NCI-H1105 (cell line): ENCODE measurements at places on chromosomes 13 and 19.

- no peak for DNase-seq
Observed at GRCh38 chr19:42198676-42199439, 18.6 kb downstream of the DEDD2 start.

DNA sequence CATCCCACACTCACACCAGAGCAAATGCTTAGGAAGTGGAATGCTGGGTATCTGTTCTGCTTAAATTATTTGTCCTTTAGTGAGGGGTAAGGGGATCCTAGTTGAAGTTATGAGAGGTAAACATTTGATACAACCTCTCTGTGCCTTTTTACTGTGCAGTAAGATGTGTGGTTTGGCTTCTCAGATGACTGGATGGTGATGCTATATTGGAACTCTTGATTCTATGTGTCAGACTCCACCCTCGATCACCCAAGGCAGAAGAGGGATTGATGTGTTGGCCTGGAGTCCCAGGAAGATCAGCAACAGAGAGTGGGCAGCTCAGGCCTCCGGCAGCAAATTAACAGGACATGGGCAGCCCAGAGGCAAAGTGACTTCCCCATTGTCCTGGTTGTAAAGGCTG is 66.7 kb downstream of the SIPA1L3 start:
- no peak for DNase-seq

DNA sequence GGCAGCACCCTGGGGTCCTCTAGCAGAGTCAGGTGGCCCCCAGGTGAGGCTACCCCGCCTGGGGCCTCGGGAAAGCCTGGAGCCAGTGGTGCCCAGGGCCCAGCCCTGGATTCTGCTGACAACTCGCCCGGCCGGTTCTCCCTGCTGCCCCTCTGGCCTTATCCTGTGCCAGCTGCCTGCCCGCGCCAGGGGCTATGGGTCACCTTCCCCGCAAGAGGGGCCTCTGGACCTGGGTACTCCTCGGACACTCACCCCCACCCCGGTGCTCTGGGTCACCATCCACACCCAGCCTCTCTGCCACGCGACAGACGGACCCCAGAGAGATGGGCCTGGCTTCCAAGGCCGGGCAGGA is 24.0 kb downstream of the ZBTB7A start:
- no peak for DNase-seq

- DNase-seq = no peak
Observed at GRCh38 chr13:49633710-49634109, 5.4 kb downstream of the ARL11 start.

DNA sequence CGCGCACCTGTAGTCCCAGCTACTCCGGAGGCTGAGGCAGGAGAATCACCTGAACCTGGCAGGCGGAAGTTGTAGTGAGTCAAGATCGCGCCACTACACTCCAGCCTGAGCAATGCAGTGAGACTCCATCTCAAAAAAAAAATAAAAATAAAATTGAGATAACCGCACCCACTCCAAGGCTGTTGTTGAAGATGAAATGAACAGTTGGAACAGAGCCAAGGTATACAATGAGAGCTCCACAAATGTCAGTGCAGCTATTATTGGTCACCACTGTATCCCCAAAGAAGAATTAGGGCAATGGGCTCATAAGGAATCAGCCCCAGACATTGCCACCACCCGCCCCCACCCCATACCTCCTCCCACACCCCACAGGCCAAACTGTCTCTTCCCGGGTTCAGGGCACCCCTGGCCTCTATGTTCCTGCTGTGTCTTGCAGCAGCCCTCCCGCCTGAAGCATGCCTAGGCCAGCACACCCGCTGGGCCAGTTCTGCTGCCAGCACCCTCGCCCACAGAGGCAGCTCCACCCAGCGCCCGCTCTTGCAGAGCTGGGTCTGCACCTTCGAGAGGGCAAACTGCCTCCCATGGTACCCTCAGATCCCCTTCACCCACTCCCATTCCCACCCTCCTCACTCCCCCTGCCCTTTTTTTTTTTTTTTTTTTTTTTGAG is 3.5 kb upstream of the S1PR5 start:
- no peak for DNase-seq

- DNase-seq = no peak
Observed at GRCh38 chr19:29579308-29579910, 26.7 kb upstream of the POP4 start.

- DNase-seq = no peak
Observed at GRCh38 chr19:9139609-9140158, 513 bp upstream of the ZNF317 start.

DNA sequence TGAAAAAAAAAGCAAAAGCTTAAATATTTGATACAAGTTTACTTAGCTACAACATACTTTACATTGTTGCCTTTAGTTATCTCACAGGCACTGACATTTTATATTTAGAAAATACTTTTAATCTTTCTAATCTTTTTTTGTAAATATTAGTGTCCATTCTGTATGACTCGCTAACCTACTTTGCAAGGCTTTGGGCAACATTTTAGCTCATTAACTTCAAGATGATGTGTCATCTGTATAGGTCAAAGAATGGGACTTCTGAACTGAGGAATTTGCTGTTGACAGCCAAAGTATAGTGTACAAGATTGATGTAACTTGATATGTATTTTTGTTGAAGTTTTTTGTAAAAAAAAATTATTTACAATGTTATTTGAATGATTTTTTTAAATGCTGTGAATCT is 2.7 kb upstream of the C1QTNF9 start:
- no peak for DNase-seq

- no peak for DNase-seq
Observed at GRCh38 chr19:33040994-33041827, 23.5 kb downstream of the RHPN2 start.

DNA sequence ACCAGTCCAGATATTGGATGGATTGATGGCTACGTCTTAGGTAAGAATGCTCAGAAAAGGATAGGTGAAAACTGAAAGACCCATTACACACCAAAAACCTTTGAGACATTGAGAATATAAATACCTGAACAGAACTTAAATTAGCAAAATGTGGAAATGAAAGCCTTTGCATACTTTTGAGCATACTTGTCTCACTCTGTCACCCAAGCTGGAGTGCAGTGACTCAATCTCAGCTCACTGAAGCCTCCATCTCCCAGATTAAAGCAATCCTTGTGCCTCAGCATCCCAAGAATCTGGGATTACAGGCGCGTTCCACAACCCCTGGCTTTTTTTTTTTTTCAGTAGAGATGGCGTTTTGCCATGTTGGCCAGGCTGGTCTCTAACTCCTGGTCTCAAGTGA is 695.3 kb downstream of the DACH1 start:
- DNase-seq = no peak

DNA sequence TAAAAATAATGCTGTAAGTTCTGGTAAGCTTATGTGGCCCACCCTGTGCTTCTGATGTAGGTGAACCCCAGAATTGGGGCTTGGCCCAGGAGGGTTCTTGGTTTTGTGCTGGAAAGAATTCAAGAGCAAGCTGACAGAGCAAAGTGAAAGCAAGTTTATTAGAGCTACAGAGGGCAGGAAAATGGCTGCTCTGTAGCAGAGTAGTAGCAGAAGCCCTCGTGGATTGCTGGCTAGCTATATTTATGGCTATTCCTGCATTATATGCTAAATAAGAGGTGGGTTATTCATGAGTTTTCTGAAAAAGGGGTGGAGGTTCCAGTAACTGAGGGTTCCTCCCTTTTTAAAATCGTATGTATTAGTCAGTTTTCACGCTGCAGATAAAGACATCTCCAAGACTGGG is 20.6 kb upstream of the ZNF599 start:
- no peak for DNase-seq

DNA sequence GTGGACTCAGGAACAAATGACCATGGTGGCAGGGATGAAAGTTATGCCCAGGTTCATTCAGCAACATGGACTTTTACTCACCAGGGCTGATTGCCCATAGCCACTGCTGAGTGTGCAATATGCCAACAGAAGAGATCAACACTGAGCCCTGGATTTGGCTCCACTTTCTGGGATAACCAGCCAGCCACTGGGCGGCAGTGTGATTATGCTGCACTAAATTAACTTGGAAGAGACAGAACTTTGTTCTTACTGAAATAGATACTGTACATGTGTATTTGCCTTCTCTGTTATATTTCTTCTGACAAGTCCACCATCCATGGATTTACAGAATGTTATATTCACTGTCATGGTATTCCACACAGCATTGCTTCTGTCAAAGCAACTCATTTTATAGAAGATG is 257.4 kb downstream of the TDRD3 start:
- peak; percentile 26 for DNase-seq

GRCh38 chr13:110272651-110273050 is 34.3 kb downstream of the COL4A1 start:
- no peak for DNase-seq

DNA sequence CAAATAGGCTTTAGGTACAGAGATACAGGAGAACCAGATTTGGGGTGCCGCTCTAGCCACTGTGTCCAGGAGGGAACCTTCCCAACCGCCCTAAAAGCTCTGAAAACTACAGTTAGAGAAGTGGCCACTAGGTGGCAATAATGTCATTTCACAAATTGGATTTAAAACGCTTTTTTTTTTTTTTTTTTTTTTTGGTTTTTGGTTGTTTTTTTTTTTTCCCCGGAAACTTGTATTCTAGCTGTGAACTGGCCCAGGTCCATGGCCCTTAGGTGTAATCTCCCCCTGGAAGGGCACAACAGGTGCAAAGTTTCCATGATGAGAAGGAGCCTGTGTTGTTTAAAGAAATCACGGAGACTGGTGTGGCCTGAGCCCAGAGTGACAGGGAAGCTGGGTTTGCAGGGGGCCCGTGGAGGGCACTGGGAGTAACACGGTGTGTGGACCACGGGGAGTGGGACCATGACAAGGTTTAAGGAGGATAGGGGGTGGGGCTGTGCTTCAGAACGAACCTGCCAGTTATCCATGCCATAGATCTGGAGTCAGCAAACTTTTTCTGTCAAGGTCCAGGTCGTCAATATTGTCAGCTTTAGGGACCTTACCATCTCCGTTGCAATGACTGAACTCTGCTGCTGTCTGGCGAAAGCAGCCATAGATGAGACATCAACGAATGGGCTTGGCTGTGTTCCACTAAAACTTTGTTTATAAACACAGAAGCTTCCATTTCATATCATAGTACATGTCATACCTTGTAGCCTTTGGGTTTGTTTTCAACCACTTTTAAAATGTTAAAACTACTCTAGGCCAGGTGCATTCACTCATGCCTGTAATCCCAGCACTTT is 10.1 kb downstream of the OR1I1 start:
- peak; percentile 37 for DNase-seq

GRCh38 chr19:36043952-36044351 is 10.1 kb downstream of the THAP8 start:
- DNase-seq = no peak

DNA sequence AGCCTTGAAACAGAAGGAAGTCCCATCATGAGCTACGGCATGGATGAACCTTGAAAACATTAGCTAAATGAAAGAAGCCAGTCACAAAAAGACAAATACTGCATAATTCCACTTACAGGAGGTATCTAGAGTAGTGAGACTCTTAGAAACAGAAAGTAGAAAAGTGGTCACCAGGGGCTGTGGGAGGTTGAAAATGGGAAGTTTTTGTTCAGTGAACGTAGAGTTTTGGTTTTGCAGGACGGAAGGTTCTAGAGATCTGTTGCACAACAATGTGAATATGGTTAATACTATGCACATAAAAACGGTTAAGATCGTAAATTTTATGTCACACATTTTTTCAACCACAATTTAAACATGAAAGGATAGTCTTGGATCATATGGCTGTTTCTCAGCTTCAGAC is 11.9 kb upstream of the SLC10A2 start:
- DNase-seq = no peak
